ENCODE measurements at places on chromosomes 1 and 21.

- DNase-seq: no peak
These were observed 62.6 kb downstream of the CD46 start for GRCh38 chr1:207814469-207814868.

DNA sequence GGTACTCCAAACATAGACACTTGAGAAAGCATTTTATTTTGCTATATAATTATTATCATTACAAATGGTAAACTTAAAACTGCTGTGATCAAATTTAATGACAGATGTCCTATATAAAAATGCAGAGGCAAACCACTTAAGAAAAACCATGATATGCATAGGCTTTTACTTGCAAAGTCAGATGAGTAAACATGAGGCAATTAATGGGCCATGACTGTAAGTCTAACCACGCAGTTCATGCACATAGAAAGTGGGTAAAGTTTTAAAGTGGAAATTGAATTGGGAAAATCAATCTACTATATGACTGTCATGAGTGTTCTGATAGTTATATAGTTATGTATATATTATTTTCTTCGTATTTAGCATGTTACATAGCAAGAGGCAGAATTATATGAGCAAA lies 219.2 kb downstream of the PTPRC start:
- no peak for DNase-seq

DNA sequence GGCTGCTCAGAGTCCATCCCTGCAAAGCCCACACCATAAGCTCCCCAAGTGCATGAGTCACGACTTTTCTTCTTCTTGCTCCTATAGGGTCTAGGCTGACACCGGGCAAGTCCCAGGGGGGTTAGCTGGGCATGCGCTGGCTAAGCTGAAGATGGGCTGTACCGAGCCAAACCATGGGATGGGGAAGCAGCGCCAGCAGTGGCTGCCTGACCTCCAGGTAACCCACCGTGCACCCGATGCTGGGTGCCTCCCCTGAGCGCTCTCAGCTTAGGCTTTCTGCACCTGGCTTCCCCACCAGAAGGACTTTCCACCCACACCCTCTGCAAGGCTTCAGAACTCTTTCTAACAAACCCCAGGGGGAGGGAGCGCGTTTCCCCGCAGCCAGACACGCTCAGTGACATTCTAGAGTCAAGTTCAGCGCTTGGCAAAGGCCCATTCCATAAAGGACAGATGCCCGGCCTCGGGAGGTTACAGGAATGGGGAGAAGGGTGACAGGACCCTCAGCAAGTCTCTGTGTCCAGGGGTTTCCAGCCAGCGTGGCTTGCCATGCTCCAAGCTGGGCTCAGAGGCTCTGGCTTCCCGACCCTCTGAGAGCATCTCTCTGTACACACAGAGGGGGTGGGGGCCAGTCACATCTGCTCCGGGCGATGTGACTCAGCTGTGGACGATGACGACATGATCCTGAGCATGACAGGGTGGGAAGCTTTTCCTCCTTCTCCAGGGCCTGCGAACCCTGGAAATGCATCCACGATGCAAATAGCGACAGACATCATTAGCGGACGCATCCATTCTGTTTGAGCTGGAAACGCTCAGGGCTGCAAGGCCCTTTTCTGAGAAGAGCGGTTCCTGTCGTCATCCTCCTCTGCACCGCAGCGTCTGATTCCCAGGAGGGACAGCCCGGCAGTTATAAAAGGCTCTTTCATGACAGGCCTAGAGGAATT lies 107.8 kb downstream of the SIK1 start:
- DNase-seq: peak; percentile 26

DNA sequence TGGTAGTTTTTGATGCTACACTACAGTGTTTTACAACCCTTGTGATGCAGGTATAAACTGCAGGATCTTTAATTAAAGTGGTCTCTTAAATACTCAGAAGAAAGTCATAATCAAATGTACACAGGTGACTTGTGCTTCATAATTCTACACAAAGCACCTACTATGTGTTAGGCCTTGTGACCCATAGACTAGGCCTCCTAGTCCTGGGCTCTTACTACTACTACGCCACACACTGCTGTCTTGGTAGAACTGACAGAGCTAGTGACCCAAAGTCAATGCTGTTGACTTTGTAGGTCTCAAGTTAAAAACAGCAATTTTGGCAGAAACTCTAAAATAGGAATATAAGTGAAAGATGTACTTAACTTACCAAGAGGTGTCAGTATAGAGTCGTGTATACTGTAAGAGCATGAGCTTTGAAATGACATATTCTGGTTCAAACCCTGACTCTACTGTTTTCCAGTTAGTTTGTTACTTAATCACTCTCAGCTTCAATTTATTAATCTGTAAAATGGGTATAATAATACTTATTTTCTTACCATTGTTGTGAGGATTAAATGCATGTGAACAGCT lies 48.6 kb upstream of the LMO4 start:
- peak; percentile 50 for DNase-seq

- DNase-seq: no peak
These were observed 16.6 kb upstream of the USP24 start for GRCh38 chr1:55231745-55232144.

- no peak for DNase-seq
These were observed 290.5 kb downstream of the VAV3 start for GRCh38 chr1:107674486-107674885.

GRCh38 chr1:227604446-227604845 lies 41.1 kb downstream of the ZNF678 start:
- peak; percentile 30 for DNase-seq

DNA sequence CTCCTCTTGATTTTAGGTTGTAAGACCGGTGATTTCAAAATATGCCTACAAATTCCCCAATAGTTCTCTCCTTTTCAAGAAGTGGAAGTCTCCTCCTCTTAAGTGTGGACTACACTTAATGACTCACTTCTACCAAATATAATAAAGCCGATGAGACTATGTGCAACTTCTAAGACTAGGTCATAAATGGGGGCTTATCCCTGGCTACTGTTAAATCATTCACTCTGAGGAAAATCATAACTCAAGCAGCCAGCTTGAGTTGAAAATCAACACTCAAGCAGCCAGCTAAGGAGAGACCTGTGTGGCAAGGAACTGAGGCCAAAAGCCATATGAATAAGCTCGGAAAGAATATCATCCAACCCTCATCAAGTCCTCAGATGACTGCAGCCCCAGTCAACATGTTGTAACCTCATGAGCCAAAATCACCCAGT lies 49.6 kb upstream of the PSMG1 start:
- DNase-seq: peak; percentile 43

- DNase-seq: no peak
These were observed 4.4 kb upstream of the ELOVL1 start for GRCh38 chr1:43372172-43372571.

DNA sequence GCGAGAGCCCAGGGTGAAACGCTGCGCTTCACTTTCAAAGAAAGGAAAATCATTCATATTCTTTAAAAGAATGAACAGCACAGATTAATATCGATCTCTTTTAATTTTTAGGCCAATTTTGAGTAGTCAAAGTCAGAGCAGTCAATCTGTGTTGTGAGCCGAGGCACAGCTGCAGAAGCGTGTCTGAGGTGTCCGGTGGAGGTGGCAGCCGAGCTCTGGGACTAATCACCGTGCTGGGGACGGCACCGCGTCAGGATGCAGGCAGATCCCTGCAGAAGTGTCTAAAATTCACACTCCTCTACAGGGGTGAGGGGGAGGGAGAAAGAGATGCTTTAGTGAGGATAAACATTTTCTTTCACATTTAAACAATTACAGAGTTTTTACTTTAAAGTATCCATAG lies 4.1 kb downstream of the TFF1 start:
- DNase-seq: no peak

DNA sequence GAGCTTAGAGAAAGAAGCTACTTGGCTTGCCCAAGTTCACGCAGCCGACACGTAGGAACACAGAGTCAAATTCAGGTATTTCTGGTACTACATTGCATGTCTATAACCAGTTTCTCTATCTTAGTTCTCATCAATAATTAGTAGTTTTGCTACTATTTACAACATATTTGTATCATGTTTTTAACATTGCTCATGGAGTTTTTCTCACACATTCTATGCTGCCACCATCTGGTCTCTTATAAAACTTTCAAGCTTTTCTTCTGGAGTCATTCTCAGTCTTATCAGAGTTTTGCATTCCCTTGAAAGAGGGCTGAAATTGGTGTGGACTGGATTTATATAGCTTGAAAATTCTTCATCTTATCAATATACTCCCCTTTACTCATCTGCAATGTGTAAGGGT lies 118.8 kb upstream of the PALMD start:
- peak; percentile 60 for DNase-seq

DNA sequence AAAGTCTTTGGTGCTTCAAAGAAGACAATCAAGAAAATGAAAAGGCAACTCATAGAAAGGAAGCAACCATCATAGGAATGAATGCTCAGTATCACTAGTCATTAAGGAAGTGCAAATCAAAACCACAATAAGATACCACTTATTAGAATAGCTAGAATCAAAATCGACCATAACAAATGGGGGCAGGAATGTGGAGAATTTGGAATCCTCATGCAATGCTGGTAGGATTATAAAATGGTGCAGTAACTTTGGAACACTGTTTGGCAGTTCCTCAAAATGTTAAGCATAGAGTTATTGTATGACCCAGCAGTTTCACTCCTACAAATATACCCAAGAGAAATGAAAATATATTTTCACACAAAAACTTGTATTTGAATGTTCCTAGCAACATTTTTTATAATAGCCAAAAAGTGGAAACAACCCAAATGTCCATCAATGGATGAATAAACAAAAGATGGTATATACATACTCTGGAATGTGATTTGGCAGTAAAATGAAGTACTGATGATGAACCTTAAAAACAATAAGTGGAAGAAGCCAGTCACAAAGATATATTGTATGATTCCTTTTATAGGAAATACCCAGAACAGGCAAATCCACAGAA lies 105.6 kb downstream of the MIS18A start:
- DNase-seq: no peak

Measured in choroid plexus epithelial cell (primary cell).